ENCODE measurements at places on chromosomes 6 and 20.

- DNase-seq, result peak; percentile 47
Measured at GRCh38 chr6:14660806-14661579, 543.4 kb downstream of the CD83 start.

GRCh38 chr6:158536084-158536890, 23.6 kb upstream of the TMEM181 start:
- peak; percentile 66 for DNase-seq

DNA sequence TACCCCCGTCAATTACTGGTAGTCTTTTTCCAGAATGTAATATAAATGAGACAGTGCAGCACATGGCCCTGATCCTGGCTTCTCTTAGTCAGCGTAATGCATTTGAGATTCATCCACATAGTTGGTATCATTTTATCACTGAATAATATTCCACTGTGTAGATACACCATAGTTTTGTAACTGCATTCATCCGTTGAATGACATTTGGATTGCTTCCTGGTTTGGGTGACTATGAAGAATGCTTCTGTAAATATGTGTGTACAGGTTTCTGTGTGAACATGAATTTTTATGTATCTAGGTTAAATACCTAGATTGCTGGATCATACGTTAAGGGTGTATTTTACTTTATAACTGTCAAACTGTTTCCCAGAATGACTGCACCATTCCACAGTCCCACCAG, 62.6 kb upstream of the STMND1 start:
- no peak for DNase-seq

GRCh38 chr6:106759112-106759511, 129.7 kb downstream of the QRSL1 start:
- no peak for DNase-seq

GRCh38 chr20:44770484-44771171, 25.0 kb downstream of the KCNK15 start:
- no peak for DNase-seq
